NCI-H510A treated with DMSO at 0.1 percent for 48 hours (cell line): ENCODE measurements at places on chromosomes 1 and 21.

DNA sequence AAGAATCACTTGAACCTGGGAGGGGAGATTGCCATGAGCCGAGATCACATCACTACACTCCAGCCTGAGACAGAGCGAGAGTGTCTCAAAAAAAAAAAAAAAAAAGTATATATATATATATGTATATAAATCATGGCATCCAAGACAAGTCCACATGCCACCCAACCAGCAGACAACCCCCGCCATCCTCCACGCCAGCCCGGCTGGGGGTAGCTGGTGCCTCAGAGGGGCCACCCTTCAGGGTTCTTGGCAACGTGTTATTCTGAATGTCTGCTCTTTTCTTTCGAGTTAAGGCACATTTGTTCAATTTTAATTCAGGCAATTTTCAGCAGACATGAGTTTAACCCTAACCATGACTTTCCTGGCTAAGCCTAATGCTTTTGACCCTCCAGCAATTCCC lies 9.7 kb upstream of the TMEM240 start:
- no peak for DNase-seq

- DNase-seq: no peak
Measured at GRCh38 chr1:245153552-245154428, 995 bp upstream of the KIF26B start.

DNA sequence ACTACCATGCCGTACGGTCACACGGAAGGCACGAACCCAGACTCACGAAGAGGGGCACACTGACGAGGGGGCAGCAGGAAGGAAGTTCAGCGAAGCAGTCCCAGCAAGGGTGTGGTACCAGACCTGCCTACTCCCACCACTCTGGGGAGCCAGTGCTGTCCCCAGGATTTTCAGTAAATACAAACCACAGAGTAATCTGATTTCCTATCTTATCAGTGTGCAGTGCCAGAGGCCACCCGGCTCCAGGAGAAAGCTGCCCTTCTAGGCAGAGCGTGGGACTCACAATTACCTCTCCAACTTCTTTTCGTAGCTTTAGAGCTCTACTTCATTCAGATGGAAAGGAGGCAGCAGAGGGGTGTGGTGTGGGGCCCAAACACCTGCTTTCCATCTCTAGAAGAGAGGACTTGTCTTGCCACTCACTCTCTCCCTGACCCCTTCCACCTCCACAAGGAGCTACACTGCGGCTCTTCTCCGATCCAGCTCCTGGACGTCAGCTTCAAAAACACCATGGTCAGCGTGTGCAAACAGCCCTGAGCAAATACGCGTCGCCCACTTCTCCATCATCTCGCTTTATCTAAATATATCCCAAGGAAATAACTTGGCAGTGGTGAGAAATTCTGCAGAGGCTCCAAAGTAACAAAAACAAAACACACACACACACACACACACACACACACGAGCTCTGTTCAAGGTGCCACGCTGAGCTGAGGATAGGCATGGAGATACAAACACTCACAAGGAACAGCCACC lies 98.5 kb downstream of the MRPL37 start:
- no peak for DNase-seq

DNA sequence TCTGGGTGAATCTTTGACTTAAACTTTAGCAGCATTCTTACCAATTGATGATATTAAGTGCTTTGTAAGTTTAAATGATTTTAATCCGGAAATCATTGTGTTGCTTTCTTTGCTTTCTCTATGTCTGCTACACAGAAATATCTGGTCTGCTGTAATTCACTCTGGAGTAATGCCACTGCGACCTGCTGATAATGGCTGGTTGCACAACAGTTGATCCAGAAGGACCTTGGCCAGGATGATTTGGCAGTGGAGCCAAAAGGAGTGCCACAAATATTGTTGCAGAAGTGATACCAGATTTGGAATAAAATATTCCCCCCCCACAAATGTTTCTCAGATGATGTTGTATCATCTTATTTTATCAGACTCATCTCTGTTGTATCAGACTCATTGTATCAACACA lies 2063.9 kb downstream of the MRPL39 start:
- no peak for DNase-seq

DNA sequence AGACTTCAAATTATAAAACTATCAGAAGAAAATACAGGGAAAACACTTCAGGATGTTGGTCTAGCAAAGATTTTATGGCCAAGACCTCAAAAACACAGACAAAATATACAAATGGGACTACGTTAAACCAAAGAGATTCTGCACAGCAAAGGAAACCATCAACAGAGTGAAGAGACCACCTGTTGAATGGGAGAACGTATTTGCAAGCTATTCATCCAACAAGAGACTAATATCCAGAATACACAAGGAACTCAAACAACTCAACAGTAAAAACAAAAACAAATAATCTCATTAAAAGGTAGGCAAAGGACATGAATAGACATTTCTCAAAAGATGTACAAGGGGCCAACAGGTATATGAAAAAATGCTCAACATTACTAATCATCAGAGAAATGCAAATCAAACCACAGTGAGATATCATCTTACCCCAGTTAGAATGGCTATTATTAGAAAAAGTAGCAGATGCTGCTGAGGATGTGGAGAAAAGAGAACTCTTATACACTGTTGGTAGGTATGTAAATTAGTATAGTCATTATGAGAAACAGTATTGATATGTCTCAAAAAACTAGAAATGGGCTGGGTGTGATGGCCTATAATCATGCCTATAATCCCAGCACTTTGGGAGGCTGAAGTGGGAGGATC lies 112.6 kb downstream of the LRIG2 start:
- DNase-seq: no peak

- peak; percentile 87 for DNase-seq
Measured at GRCh38 chr1:54273092-54273794, 73.3 kb downstream of the MRPL37 start.

DNA sequence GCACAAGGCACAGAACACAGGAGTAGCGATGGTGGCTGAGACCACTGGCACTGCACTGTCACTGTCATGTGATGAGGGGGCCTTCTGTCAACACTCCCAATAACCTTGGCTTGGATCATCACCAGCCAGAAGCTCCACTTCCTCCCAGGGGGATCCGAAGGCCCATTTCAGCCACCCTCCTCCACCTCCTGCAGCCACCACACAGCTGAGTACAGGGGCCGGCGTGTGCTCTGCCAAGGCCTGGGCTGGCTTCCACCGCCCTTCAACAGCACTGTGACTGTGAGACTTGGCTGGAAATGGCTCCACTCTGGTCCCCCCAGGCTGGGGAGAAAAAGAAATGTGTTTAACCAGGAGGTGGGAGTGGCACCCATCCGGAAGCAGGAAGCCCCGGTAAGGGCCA lies 9.9 kb upstream of the NADK start:
- no peak for DNase-seq

- DNase-seq: no peak
Measured at GRCh38 chr1:107051266-107051665, 5.2 kb upstream of the PRMT6 start.

DNA sequence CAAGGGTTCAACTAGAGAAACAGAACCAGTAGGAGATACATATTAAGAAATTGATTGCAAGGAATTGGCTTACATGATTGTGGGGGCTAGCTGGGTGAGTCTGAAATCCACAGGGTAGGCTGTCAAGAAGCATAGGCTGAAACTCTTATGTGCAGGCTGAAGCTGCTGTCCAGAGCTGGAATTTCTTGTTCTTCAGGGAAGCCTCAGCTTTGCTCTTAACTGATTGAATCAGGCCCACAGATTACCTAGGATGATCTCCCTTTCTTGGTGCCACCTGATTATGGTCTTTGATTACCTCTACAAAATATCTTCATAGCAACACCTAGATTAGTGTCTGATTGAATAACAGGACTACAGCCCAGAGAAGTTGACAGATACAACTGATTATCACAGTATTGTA lies 22.5 kb upstream of the FRRS1 start:
- DNase-seq: no peak

DNA sequence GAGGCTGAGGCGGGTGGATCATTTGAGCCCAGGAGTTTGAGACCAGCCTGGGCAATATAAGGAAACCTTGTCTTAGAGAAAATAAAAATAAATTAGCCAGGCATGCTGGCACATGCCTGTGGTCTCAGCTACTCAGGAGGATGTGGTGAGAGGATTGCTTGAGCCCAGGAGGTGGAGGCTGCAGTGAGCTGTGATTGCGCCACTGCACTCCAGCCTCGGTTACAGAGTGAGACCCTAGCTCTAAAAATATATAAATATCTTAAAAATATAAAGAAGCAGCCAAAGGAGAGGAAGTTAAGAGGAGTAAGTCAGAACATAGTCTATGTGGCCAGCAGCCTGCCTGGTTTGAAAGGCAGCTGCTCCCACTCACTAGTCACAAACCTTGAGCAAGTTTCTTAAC lies 4.5 kb upstream of the IL10RB start:
- no peak for DNase-seq

- DNase-seq: no peak
Measured at GRCh38 chr1:170734412-170735175, 70.7 kb downstream of the PRRX1 start.

GRCh38 chr1:168129933-168130332 lies 6.8 kb downstream of the GPR161 start:
- no peak for DNase-seq

DNA sequence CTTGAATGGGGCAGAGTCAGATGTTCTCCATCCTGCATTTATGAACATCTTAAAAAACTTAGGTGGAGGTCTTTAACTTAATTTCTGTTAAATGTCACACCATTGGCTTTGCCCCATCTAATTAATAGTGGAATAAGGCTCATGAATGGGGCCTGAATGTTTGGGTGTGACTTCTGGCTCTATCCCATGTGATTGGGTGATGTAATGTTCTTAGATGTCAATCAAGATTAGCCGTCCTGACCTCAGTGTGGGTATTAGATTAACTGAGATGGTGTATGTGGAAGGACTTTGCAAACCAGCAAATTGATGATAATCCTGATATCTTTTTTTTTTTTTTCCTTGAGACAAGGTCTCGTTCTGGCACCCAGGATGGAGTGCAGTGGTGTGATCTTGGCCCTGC lies 38.1 kb downstream of the C1orf21 start:
- DNase-seq: no peak

- DNase-seq: no peak
Measured at GRCh38 chr21:17784180-17784598, 35.0 kb downstream of the C21orf91 start.

DNA sequence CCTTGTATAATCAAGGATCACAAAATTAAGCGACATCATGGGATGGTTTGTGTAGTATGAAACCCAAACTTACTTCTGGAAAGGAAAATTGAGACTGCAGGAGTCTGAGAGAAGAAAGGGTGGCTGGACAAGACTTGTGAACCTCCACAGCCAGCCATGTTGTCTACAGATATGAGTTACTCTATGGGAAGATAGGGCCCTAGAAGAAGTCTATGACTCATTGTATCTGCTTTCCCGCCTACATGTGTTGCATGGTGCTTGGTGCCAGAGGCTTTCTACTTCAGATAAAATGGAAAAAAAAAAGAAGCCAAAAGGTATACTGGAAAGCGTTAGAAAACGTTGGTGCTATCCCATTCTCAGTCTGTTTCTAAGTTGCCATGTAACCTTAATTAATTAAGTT lies 18.7 kb upstream of the OR6N2 start:
- DNase-seq: no peak

- peak; percentile 32 for DNase-seq
Measured at GRCh38 chr1:45012639-45013278, 705 bp downstream of the UROD start.

- DNase-seq: no peak
Measured at GRCh38 chr1:97553971-97554370, 366.9 kb downstream of the DPYD start.

DNA sequence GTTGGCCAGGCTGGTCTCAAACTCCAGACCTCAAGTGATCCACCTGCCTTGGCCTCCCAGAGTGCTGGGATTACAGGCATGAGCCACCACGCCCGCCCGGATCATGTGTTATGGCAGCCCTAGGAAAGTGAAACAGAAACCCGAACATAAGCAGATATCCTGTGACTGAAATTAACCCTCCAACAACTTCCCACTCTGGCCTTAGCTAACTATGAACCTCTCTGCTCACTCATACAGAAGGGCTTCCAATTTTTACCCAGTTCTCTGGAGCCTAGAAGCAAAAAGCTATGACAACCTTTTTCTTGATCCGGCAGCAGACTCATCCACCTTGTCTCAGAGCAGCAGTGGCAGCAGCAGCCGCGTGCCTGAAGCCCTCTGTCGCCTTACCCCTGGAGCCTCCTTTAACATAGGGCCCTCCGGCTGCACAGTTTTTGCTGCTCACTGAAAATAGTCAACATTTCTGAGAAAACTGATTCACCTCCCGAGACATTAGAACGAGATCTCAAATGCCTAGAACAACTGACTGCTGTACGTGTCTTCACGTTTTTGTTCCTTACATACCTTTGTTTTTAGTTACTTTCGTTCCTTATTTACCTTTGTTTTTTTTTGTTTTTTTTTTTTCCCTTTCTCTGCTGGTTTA lies 9.3 kb downstream of the CBR1 start:
- no peak for DNase-seq

- DNase-seq: no peak
Measured at GRCh38 chr1:248627971-248628844, 6.7 kb downstream of the OR2T11 start.

GRCh38 chr21:31334648-31335121 lies 9.4 kb downstream of the TIAM1 start:
- peak; percentile 19 for DNase-seq

DNA sequence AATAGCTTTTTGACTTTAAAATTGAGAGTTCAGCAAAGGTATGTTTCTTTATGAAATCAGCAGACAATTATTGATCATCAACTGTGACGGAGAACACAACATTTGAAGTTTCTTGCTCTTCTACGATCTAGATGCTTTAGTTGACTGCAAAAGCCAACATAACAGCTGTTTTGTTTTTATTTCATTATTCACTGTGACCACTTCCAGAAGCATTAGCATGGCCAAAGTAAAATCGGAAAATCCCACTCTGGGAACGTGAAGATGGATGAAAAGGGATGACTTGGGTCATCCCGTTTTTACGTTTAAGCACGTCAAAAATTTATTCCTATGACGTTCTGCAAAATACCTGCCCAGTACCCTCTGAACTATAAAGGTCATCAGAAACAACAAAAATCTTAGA lies 833.0 kb upstream of the ADAMTS5 start:
- DNase-seq: no peak

DNA sequence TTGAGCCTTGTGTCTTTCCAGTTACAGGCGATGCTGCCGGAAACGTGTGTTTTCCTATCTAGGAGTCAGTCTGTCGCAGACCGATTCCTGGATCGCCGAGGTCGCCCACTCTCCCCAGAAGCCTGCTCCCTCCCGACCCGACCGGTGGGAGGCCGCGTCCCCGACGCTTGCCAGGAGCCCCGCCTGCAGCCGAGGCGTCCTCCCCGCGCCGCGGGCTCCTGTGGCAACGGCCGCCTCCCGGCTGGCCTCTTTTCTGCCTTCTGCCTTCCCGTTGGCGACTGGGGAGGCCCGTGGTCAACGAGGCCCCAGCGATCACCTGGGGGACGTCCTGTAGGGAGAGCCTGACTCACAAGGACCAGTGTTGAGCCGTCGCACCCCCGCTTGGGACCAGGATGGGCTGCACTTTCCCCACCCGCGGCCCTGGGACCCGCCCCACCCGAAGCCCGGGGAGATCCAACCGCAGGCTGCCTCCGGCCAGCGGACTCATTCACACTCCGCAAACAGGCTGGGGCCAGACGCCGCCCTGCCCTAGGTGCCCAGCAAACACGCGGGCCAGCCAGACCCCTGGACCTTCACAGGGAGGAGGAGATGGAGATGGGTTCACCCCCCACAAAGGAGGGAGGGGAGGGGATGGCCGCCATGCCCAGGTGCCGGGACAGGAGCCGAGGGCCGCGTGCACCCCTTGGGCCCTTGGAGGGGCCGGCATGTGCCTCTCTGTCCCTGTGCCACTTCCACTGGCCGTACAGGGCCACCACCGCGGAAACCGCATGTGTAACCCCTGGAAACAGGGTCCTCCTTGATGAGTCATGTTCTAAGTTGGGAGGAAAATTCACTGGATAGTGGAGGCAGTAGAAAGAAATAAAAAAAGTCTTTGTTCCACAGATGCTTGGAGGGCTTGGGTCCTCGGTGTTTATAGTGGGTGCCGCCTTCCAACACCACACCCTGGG lies 7.2 kb upstream of the COL6A1 start:
- DNase-seq: no peak
